ENCODE measurements at places on chromosomes 3 and 15.

GRCh38 chr3:64677961-64678716 is 9.7 kb downstream of the ADAMTS9 start:
- DNase-seq, result no peak

- DNase-seq, result no peak
These were observed 10.5 kb downstream of the NR2C2 start for GRCh38 chr3:14957925-14958324.

DNA sequence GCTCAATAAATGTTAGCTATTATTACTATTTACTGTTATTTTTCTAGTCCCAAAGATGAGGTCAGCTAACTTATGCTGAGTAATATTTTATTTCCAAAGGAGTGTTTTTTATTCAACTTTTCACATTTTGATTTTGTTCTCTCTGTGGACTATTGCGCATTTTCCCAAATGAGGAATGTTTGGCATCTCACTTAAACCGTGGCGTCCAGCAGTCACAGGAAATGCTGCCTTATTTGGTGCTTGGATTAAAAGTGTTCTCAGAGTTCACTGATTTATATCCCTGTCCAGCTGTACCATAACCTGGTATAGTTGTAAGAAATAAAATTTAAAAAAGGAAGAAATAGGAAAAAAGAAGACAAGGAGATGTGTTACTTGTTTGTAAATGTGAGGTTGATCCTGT is 166.8 kb downstream of the THSD4 start:
- DNase-seq, result no peak

DNA sequence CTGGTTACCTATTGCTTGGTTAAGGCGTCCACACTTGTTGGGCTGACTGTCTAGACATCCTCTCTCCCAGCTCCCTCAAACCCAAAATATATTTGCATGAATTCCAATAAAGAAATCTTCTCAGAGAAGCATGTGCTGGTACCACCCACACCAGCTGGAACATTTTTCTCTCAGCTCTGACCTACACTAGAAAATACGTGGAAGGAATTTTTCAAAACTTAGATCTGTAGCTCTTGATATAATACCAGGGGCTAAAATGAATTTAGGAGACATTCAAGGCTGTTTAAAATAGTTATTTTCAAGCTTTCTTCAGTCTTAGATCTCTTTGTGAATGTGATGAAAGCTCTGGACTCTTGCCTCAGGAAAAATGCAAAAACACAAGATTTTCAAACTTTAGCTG is 590.4 kb downstream of the PDCD6IP start:
- DNase-seq, result no peak
